ENCODE measurements at places on chromosomes 5 and 9.

DNA sequence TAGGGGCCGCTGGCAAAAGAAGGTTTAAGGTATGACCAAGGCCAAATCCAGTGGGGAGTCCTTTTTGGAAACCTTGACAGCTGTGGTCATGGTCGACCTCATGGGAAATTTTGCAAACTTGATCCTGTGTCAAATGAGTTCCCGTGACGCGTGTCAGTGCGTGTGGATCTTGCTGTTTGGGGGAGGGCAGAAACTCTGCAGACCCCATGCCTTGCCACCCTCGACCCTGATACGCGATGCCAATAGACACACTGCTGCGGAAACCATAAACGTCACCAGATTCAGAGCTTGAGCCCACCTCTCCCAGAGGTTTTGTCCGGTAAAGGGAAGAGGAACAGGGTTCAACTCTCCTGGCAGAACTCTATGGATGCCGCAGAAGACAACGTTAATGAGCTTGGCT, 104.7 kb downstream of the ADAMTS2 start:
- no peak for DNase-seq

- DNase-seq: no peak
Measured at GRCh38 chr5:91591076-91591475, 208.0 kb upstream of the ARRDC3 start.

DNA sequence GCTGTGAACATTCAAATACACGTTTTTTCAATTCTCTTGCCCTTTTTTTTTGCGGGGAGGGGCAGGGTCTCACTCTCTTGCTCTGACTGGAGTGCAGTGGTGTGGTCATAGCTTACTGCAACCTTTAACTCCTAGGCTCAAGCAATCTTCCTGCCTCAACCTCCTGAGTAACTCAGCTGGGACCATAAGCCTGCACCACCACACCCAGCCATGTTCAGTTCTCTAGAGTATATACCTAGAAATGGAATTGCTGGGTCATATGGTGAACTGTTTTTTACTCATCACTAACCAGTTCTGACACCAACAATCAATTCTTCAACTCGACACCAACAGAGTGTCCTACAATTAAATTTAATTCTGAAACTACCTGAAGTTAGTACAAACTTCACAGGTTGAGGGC, 85.5 kb upstream of the ZNF169 start:
- DNase-seq: no peak

DNA sequence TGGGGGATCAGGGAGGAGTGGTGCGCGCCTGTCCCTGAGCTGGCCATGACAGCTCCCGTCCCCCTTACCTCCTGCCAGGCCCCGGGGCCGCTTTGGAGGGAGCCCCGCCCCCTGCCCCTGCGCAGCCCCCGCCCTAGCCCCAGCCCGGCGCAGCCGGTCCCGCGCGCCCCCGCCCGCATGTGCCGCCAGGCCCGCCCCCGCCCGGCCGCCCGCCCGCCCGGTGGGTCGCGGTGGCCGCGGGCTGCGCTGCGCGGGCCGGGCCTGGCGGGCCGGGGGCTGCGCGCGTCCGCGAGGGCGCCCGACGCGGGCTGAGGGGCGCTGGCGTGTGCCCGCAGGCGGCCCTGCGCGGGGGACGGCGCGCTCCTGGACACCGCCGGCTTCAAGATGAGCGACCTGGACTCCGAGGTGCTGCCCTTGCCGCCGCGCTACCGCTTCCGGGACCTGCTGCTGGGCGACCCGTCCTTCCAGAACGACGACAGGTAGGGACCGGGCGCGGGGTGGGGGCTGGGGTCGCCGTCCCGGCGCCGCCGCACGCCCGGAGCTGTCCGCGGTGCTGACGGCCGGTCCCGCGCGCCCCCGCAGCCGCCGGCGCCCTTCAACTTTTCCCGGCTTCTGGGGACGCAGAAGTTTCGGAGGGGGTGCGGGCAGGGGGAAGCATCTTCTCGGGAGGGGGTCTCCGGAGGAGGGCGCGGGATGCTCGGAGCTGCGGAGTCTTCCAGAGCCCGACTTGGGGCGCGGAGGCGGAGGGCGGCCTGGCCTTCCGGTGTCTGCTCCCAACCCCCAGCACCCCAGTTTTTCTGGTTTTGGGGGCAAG, 12.5 kb downstream of the KCNT1 start:
- DNase-seq: no peak

DNA sequence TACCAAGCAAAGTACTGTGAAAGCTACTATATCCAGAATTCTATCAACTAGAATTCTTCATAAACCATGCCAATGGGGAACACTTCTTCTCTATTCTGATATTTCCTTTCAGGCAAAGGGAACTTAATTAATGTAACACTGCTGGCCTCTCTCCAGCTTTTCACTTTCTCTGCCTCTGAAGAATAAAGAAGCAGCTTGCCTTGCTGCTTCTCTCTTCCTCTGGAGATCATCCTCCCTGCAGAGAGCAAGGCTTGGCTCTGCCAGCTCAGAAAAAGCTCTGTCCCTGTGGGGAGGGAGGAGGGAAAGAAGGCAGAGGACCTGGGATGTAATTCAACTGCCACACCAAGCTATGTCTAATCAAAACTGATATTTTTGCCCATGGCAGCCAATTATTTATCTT, 6.5 kb downstream of the CTNND2 start:
- no peak for DNase-seq

GRCh38 chr5:135747824-135748223, 86.6 kb upstream of the SLC25A48 start:
- DNase-seq: no peak

- DNase-seq: no peak
Measured at GRCh38 chr5:72225741-72226140, 94.3 kb downstream of the MRPS27 start.

DNA sequence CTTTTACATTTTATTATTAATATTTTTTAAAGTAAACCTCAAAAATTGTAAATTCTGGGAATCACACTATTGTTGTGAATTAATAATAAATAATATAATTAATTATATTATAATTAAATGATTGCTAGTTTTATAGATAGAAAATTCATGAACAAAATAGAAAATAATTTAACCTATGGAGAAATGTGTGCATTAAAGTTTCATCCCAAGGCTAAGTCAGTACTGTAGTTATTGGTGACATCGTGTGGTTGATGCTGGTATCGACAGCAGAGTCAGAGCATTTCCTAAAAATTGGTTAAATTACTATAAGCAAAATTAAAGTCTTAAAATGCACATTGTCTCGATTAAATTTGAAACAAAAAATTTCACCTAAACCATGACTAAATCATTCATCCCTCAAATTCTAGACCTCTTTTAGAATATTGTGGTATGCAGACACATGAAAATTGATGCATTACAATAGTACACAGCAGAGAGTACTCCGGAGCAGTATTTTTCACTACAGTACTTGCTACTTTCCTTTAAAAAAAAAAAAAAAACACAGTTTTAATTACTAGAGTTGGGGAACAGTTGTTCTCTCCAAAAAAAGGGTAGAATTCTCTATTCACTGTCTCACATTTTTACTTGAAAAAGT, 73.9 kb downstream of the RORB start:
- no peak for DNase-seq

- DNase-seq: no peak
Measured at GRCh38 chr9:118962426-118962825, 406.8 kb downstream of the BRINP1 start.

GRCh38 chr5:158670201-158670600, 429.5 kb downstream of the EBF1 start:
- DNase-seq: no peak

DNA sequence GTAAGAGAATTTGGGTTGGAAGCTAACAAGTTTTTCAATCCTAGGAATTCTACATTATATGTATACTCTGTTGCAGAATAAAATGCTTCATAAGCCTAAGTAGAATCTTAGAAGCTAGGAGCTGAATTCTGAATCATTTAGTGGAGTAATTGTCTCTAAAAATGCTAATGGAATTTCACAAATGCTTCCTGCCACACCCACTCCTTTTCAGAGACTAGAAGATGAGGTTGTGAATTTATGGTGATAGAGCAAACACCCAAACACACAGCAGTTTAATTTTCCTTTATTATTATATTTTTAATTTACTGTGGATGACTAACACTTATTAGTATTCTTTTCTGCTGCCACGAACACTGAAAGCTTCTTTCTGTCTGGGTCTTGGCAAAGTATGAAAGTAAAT, 208.0 kb upstream of the PDE4D start:
- no peak for DNase-seq

- peak; percentile 85 for DNase-seq
Measured at GRCh38 chr5:140633021-140633471, at the start of gene CD14. TSS of gene CD14 (minus strand) at chr5:140633175. CDS start at chr5:140633071, 104 bp downstream.

GRCh38 chr5:157828944-157829639, 29.9 kb downstream of the CLINT1 start:
- DNase-seq: no peak

All from right lobe of liver (tissue), 6 donors.